Kidney capillary endothelial cell (primary cell): ENCODE measurements at places on chromosomes 3 and 15.
A peak's percentile ranks its signal among the peaks of the same experiment; 100 is the strongest.

GRCh38 chr3:167396075-167396474 is 16.0 kb upstream of the ZBBX start:
- no peak for DNase-seq

GRCh38 chr3:134357914-134358811 is 16.1 kb downstream of the AMOTL2 start:
- no peak for DNase-seq

GRCh38 chr3:185928496-185928895 is 9.3 kb downstream of the TRA2B start:
- DNase-seq = no peak

- DNase-seq = no peak
These were observed 577.9 kb upstream of the EPHA6 start for GRCh38 chr3:96236522-96236921.

- DNase-seq = no peak
These were observed 727.7 kb downstream of the NTRK3 start for GRCh38 chr15:87528873-87529272.

GRCh38 chr3:17040322-17040989 is 155.7 kb downstream of the PLCL2 start:
- DNase-seq = no peak

- no peak for DNase-seq
These were observed 179.9 kb upstream of the ATP10A start for GRCh38 chr15:26043018-26043417.

DNA sequence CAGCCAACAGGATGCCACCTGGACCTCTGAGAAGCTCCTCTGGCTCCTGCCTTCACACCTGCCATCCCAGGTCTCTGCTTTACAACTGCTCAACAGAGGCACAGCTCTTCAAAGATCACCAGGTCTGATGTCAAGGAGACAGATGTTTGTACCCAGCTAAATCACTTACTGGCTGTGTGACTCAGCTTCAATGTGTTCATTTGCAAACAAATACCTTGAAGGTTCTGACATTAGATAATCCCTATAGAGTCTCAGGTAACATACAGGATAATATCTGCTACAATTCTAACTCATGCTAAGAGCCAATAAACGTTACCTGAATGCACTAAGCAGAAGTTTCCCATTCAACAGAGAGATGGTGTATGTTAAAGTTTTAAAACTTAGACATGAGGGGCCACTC is 163.4 kb upstream of the IGF1R start:
- no peak for DNase-seq

GRCh38 chr3:160945336-160945735 is 159.8 kb downstream of the B3GALNT1 start:
- DNase-seq = no peak

DNA sequence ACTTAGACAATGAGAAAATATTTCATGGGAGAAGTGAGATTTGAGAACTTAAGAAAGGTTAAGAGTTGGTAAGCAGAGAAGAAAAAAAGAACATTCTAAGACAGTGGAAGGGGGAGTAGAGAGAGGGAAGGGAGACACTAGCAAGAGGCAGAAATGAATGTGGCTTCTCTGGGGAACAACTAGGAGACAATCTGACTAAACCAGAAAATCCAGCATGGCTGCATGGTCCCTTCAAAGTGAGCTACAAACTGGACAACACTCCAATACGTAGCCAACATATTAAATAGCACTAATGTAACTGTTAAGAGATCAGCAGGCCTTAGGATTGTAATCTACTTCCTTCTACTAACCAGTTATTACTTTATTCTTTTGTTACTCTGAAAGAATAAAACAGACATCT is 89.7 kb downstream of the NR1I2 start:
- no peak for DNase-seq

DNA sequence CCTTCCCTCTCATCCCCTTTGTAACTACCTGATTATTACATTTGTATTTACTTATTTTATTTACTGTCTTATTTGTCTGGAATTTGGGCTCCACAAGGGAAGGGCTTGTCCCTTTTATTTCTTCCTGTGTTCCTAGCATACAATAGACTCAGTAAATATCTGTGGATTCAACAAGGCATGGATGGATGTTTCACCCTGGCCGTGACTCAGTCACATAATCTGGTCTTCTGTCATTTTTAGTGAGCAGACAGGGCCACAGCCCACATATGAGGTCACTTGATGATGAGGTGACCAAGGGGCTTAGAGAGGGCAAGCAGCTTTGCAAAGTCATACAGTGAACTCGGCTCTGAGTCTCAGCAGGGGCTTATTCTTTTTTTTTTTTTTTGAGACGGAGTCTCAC is 7.8 kb upstream of the DAG1 start:
- peak; percentile 62 for DNase-seq

GRCh38 chr15:95944661-95945255 is 385.7 kb upstream of the NR2F2 start:
- no peak for DNase-seq

GRCh38 chr3:188303823-188304222 is 149.9 kb downstream of the LPP start:
- no peak for DNase-seq

DNA sequence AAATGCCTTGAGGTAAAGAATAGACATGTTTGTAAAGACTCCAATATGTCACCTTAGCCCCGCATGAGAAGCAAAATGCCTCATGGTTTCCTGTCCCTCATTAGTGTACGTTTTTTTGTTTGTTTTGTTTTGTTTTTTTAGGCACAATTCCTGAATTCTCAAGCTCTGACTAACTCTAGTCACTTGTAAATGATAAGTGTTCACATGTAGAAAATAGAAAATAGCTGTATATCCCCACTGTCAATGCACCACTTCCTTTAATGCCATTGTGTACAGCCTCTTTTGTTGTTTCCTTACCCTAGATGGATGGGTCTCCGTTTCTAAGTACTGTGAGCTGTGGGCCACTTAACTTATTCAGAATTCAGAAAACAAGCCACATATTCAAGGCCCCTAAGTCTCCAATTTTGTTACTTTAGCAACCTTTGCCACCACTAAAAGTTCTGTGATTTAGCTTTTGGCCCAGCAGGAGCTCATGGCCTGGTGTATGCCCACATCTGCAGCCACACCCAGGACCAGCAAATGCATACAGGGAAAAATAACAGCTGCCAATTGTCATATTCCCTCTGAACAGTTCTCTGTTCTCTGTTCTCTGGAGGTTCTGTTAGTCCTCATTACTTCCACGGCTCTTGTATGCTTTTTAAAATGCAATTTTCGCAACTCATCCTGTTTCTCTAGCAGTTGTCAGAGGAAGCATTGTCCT is 655.5 kb downstream of the GBE1 start:
- DNase-seq = peak; percentile 96

DNA sequence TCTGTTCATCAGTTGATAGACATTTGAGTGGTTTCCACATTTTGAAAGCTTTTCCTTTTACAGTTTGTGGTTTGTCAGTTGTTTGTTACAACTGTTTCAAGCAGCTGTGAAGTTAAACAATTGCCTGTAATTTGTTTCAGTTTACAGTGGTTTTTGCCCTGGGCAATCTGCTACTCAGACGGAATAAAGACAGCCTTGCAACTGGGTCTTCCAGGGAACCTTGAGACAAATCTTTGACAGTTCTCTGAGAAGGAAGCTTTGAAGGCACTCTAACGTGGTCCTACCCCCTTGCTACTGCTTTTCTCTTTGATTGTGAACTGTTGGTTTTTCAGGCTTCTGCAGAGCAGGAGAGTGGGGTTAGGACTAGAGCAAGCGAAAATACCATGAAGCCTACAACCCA is 28.0 kb downstream of the LRRC28 start:
- DNase-seq = no peak

DNA sequence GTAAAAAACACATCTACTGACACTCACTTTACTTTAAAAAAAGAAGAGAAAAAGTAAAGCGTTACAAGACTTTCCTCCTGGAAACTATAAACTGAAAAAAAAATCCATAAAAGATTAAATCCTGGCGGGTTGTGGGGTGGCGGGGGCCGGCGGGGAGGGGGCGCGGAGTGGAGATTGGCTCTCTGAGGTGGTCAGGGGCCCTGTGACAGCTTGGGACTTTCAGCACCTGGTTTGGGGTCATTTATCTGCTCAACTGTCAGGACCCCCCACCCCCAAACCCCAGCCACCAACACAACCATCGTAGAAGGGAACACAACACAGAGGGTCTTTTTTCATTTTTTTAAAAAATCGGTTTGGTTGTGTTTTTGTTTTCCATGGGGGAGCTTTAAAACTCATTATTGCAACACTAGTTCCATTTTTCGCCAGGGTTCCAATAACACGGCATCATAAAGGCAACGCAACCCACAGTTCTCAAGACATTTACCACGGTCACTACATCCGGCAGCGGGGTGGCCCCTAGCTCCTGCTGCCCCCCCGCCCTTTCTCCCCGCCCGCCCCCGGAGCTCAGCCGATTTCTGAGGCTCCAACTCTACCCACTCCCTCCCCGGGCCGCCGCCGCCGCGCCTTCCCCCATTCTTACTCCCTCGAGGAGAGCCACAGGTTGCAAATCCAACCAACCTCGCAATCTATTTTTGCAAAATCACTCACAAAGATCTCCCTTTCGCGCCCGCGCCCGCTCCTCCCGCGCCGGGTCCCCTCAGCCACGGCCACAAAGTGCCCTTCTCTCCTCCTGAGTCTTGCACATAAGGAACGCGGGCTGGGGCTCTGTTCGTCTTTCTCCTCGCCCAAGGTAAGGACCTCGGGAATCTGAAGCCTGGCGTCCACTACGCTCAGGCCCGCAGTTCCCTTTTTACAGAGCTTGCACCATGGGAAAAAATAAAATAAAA is 1.8 kb downstream of the BCL6 start:
- DNase-seq = peak; percentile 4

GRCh38 chr15:34434627-34435305 is 2.8 kb downstream of the GOLGA8A start:
- no peak for DNase-seq

DNA sequence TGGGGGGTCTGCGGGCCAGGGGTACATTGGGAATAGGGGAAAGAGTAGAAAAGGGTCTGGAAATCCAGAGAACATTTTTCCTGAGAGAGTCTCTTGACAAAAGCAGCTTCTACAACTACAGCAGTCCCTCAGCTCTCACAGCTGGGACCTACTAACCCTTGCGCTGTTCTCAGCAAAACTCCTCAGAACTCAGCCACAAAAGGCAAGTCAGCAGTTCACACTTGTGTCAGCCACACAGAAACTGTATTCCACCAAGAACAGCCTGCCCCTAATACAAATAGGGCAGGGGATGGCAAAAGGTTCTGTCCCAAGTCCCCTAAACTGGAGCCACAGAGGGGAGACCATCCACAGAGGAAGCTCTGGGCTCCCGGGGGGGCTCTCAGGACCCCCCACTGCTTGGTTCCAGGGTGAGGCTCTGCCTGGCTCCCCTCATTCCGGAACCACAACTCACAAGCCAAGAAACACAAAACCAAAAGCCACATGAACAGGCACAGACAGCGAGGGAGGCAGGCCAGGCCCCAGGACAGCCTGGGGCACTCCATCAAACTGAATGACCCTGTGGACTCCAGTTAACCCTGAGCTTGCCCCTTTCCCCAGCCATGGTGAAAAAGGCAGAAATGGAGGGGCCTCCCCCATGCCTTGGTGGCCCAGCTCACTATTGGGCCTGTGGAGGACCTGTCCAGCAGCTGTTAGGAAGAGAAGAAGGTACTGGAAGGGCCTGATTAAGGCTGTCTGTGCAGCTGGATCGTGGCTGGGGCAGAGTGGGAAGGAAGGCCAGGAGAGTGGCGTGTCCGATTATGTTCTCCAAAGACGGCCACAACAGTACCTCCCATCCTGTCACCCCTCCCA is 162.0 kb downstream of the CHSY1 start:
- DNase-seq = no peak

DNA sequence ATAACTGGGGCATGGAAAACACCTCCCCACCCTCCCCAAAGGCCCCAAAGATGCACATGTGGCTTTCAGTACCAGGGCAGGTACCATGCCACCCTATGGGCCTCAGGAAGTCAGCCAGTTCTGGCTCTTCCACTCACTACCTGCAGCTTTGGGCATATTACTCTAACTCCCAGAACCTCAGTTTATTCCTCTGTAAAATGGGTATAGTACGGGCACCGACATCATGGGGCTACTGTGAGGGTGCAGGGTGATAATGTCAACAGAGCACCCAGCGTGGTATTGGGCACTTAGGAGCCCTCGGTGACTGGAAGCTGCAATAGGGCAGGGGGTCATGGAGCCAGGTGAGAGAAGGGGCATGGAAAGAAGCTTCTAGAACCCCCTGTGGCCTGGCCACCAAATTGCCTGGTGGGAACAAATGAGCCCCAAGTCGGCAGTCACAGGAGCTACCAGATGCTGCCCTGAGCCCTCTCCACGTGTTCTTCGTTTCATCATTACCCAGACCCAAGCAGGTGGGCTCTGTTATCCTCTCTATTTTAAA is 512.1 kb downstream of the SHQ1 start:
- DNase-seq = no peak

- no peak for DNase-seq
These were observed 25.0 kb downstream of the MYLK start for GRCh38 chr3:123859177-123859576.

DNA sequence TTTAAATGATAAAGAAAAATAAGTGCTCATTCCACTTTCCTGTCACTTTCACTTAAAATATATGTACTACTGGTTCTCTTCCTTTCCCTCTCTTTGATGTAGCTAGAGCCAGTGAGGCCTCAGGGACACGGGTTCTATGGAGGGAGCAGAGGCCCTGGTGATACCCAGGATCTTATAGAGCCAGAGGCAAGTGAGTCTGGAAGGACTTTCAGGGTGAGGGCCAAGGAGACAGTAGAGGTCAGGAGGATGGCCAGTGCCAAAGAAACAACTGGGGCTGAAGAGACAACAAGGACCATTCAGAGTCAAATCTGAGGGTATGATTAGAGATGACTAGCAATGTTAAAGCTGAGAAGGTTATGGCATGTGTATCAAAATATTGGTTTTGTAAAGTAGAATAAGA is 124.1 kb upstream of the GOLGA6L6 start:
- no peak for DNase-seq

DNA sequence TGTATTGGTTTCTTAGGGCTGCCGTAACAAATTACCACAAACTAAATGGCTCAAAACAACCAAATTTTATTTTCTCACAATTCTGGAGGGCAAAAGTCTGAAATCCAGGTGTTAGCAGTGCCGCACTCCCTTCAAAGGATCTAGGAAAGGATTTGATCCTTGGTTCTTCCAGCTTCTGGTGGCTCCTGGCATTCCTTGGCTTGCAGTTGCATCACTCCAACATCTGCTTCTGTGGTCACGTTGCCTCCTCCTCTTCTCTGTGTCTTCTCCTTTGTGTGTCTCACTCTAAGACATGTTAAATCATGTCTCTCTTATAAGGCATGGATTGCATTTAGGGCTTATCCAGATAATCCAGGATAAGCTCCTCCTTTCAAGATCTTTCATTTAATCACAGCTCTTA is 262.2 kb downstream of the MEX3B start:
- DNase-seq = no peak

DNA sequence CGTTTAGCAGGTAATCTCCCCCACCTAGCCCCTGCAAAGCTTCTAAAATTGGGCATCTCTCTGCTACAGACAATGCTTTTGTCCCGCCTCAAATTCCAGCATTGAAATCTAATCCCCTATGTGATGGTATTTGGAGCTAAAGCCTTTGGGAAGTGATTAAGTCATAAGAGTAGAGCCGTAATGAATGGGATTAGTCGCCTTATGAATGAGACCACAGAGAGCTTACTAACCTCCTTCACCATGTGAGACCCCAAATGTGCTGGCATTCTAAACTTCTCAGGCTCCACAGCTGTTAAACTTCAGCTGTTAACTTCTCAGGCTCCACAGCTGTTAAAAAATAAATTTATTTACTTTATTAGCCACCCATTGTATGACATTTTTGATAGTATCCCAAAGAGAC is 374.2 kb upstream of the BCHE start:
- DNase-seq = no peak

- peak; percentile 74 for DNase-seq
These were observed 24.1 kb downstream of the POPDC2 start for GRCh38 chr3:119636249-119636648.

GRCh38 chr3:72423643-72424042 is 424.6 kb downstream of the SHQ1 start:
- no peak for DNase-seq
